Activated T-cell treated with anti-CD3 and anti-CD28 coated beads for 1 hour (primary cell): ENCODE measurements at places on chromosomes 16 and 17.

DNA sequence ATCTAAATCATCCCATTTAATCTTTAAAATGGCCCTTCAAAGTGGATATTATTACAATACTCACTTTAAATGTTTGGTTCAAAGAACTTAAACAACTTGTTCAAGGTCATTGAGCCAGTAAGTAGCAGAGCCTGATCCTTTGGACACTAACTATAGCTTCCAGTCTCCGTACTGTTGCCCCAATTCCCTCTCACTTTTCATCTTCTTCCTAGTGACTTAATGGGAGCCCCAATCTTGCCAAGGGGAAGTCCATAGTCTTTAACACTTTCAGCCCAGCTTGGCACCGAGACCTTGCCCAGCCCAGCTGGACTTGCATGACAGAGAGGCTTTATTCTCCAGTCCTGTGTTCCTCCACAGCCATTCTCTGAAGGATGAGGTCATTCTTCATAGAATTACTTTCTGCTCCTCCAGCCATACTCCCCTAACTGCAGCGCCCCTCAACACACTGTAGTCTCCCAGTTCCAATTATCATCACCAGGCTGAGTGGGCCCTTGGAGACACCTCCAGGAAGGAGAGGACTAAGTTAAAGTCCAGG, 49.2 kb upstream of the NLK start:
- no peak for DNase-seq

DNA sequence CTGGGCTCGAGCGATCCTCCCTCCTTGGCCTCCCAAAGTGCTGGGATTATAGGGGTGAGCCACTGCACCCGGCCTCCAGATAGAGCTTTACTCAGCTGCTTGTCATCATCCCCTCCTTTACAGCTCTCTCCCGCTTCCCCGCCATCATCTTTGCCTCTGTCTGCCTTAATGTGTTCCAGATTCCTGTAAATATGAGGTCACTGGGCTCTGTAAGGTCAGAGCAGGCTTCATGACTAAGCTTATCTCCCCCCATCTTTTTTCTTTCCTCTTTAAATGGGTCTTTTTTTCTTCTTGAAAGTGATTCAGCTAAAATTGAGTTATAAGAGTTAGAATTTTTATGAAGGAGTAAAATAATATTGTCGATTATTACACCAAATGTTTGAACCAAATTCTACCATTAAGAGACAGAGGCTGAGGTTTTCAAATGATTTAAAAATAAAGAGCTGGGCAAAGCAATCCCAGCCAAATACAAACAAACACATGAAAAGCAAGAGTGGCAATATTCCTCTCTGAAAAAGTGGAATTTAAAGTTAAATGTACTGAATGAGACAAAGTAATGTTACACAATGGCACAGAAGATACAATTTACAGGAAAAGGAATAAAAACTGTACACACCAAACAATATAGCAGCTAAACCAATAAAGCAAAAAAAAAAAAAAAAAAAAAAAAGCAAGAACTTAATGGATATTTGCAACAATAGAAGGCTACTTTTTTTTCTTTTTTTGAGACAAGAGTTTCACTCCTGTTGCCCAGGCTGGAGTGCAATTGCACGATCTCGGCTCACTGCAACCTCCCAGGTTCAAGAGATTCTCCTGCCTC, 62.1 kb downstream of the CRISPLD2 start:
- no peak for DNase-seq

DNA sequence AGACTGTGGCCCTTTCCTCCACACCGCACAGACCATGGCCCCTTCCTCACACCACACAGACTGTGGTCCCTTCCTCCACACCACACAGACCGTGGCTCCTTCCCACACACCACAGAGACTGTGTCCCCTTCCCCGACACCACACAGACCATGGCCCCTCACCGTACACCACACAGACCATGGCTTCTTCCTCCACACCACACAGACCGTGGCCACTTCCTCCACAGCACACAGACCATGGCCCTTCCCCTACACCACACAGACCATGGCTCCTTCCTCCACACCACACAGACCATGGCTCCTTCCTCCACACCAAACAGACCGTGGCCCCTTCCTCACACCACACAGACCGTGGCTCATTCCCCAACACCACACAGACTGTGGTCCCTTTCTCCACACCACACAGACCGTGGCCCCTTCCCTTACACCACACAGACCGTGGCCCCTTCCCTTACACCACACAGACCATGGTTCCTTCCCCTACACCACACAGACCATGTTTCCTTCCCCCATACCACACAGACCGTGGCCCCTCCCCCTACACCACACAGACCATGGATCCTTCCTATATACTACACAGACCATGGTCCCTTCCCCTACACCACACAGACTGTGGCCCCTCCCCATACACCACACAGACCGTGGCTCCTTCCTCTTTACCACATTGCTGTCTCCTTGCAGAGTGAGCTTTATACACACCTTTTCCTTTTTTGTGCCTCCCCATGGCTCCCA, 297.5 kb upstream of the FOXF1 start:
- no peak for DNase-seq

GRCh38 chr17:28733346-28733745, 4.8 kb downstream of the NEK8 start:
- no peak for DNase-seq

- DNase-seq = no peak
Observed at GRCh38 chr17:75950855-75951554, 10.2 kb upstream of the FBF1 start.

GRCh38 chr16:75345711-75346110, 87.6 kb downstream of the CFDP1 start:
- DNase-seq = no peak

GRCh38 chr16:84618581-84619460, 943 bp upstream of the COTL1 start:
- DNase-seq = no peak

- no peak for DNase-seq
Observed at GRCh38 chr16:27381236-27381635, 20.7 kb upstream of the IL21R start.

DNA sequence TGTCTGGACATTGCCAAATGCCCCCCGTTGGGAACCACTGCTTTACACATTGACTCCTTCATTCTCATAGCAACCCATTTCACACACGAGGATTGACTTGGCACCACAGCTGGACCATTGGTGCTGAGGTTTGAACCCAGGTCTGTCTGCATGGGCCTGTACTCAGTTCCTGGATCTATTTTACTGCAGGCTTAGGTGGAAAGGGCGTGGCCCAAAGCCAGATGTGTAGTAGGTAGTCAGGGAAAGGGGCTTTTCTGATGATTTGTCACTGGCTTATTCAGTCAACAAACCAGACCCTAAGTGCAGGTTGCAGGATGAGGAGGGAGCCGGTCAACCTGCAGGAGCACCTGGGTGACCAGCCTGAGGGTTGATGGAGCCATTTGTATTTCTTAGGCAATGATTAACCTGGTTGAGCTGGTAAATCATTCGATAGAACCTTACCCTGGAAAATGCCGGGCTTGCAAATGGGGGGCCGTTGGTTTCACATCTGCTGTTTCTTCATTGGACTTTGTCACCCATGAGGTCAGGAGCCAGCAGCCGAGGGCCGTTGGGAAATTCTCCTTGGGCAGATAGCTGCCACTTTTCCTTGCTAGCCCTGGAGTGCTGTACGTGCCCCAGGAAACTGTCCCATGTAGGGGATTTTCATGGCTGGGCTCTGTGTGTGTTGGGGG, 104.4 kb downstream of the CMIP start:
- DNase-seq = no peak

- DNase-seq = no peak
Observed at GRCh38 chr16:56871172-56871593, 6.2 kb downstream of the SLC12A3 start.

DNA sequence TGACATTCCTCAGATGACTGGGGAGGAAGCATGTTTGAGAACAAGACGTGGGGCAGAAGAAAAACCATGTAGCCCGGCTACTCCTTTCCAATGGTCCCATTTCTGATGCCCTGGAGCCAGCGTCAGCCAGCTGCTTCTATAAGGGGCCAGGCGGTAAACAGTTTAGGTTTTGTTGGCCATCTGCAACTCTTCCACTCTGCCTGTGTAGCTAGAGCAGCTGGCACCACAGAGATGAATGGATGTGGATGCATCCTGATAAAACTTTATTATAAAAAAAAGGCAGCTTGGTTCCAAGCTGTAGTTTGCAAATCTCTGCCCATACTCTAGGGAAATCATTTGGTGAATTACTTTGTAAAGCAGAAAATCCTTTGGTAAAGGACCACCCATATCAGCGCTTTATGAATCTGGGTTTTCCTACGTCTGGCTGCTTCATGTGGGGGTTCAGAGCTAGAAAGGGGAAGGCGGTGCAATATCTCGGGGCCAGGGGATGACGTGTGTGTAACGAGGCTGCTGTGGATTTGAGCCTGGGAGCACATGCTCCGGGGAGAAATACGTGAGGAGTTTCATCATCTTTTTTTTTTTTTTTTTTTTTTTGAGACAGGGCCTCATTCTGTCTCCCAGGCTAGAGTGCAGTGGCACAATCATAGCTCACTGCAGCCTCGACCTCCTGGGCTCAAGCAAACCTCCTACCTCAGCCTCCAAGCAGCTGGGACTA, 3.4 kb upstream of the SRL start:
- no peak for DNase-seq

DNA sequence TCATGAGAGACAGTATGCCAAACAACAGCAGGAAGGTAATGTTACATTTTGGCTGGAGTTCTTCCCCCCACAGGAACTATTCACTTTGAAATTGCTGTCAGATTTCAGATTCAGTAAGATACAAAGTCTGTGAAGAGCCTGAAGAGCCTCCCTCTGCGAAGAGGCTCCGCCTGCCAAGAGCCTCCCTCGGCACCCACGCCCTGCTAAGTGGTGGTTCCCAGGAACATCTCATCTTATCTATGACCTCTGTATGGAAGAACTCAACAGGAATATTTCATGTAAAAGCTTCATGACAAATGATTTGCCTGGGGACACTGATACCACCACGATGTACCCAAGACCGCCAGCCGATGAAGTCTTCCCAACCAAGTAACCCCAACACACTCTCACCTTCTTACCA, 3.2 kb downstream of the ZC3H7A start:
- no peak for DNase-seq

- no peak for DNase-seq
Observed at GRCh38 chr17:10196941-10197340, 1.5 kb downstream of the GAS7 start.

DNA sequence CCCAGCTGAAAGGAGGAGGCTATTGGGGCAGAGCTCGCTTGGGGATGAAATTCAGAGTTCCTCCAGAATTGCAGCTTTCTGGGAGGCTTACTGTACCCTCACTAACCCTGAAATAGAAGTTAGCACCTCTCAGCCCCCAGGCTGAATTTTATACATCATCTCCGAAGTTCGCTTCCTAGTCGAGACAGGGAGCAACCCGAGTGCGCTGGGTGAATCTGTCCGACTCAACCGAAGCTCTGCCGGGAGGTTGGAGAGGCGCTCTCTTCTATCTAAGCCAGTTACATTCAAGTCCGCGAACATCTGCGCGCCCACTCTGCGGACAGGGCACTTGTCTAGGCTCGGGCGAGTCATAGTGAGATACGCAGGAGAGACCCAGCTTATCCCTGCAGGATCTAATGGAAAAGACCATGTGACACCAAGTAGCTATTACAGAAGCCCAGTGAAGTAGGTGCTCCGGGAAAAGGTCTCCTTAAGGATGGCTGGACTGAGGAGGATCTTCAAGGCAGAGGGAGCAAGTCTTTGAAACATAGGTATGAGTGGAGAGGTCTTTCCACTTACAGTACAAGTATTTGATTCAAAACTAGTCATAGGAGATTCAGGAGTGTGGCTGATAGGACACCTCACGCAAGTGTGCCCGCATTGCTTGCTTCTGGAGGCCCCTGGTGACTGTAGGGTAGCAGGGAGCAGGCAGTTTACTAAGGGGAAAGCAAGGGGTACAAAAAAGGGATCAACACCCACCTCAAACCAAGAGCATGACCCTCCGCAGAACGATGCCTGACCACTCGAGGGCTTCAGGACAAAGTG, 646 bp upstream of the HES7 start:
- DNase-seq = no peak
